NCI-H1092 (cell line): ENCODE measurements at places on chromosomes 2 and 18.

GRCh38 chr18:28768791-28769768 is 592.1 kb upstream of the CDH2 start:
- DNase-seq, result no peak

DNA sequence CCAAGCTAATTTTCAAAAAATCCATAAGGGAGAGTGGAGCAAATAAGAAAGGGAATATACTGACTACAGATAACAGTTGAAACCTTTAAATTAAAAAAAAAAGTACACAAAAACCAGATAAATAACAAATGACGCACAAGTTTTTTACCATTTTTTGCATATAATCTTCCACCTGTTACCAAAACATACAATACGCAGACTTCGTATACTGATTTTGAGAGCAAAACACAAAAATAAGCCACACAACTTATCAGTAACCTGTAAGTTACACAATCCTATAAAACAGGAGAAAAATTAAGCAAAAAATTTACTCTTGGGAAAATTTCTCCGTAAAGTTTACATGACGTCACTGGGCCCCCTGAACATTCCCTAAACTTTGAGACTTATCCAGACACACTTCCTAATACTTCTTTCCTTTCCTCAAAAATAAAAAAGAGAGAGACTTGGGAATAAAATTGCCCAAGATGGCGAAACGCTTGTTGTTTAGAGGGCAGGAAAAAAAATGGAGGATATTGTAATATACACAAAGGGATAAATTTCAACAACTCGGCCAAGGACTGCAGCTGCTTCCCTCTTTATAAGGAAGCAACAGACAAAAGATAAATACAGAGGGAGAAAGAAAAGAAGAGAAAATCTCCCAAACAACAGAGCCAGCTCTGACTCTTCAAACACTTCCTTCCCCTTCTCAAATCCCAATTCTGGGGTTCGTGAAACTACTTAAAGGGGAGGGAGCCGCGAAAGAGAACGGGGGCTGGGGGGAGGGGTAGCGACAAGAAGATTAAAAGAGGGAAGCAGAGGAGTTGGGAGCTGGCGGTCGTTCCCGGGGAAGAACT is 1.6 kb downstream of the BAZ2B start:
- DNase-seq, result no peak

DNA sequence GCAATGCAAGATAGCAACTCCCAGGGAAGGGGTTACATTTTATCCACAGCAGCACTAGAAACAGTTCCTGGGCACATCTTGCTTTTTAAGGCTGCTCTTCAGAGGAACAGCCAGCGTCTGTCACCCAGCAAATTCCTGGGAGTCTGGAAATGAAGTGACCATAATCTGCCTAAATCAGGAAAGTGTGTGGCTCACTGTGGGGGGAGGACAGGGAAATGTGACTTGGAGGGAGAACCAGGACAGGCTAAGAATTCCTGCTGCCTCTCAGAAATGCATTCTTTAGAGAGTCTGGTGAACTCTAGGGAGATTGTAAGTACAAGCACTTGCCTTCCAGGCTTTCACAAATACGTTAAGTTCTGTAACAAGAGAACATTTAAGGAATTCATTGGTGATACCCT is 364.3 kb upstream of the SPHKAP start:
- DNase-seq, result no peak

DNA sequence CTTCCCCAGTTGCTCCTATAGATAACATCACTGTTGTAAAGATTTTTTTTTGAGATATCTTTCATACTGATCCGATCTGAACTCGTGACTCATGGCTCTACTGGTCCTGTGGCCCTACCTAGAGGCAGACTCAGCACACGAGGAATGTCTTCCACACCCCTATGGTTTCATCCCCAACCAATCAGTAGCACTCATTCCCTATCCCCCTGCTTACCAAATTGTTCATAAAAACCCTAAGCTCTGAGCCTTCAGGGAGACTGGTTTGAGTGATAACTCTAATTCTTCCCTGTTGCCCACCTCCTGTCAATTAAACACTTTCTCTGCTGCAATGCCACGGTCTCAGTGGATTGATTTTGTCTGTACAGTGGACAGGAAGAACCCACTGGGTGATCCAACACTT is 4.2 kb upstream of the SAP130 start:
- DNase-seq, result no peak

DNA sequence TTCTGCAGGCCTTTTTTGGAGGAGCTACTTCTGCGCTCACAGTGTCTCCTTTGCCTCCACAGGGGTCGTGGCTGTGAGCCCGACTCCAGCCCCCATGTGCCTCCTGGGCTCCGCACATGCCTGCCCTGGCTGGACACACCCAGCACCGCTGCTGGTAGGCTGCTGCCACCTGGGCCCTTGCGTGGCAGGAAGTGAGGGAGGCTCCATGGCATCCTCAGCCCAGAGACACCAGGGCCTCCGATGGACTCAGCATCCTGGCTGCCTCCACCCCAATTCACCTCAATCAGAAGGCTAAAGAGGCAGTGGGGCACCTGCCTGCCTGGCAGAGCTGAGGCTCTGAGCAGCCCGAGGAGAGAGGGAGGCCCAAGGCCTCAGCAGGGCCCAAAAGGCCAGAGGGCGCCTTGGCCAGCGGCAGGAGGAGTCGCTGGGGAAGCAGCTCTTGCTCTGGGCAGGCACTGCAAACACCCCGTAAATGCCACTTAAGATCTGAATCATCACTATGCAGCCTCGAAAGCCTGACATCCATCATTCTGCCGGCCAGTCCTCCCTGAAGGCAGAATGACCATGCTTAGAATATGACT is 68.3 kb upstream of the OTOS start:
- no peak for DNase-seq

- no peak for DNase-seq
These were observed 5.8 kb downstream of the SH3RF3 start for GRCh38 chr2:109134741-109135358.

DNA sequence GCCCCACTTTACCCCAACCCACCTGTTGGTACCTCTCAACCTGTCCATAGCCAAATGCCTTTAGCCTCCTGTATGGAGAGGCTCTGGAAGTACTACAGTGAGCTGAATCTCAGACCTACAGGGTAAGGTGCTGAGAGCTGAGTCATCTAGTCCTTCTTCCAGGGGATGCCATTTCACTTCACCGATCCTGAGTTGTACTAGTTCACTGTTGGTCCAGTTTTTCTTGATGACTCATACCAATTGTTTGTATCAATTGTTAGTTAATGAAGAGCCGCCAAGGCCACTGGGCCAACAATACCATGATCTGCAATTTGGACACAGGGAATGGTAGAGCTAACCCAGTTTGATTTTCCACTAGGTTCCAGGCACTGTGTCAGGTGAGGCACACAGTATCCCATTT is 257.0 kb downstream of the CLIP4 start:
- no peak for DNase-seq
